Stimulated activated naive CD8-positive, alpha-beta T cell treated with anti-CD3 and anti-CD28 coated beads, Interleukin-15, amount 100 ng/mL, for 72 hours (primary cell): ENCODE measurements at places on chromosomes 7 and 10.

DNA sequence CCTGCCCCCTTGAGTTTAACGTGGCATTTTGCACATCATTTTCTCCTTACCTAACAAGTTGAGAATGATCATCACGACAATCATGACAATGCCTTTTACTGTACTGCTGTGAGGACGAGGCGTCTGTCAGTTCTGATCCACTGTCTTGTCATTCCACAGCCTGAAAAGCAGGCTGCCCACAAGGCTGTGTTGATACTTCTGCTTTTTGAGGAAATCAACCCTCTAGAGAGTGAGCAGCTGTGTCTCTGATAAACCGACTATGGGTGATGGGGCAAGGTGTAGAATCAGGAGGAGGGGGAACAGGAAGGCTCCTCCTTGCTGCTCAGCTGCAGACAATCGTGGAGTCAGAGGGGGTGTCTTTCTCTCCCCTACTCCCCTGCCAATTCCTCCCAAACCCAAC is 30.6 kb upstream of the C10orf120 start:
- no peak for DNase-seq

DNA sequence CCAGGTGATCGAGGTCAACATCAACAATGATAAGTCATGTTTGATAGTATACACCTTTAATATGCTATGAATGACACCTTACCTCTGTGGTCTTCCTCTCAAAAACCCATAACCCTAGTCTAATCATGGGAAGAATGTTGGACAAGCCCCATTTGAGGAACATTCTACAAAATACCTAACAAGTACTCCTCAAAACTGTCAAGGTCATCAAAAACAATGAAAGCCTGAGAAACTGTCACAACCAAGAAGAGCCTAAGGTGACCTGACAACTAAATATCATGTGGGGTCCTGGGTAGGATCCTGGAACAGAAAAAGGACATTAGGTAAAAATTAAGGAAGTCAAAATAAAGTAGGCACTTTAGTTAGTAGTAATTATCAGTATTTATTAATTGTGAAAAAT is 5.9 kb upstream of the NUDCD3 start:
- DNase-seq, result no peak

- no peak for DNase-seq
Observed at GRCh38 chr7:96987719-96988118, 17.6 kb upstream of the DLX6 start.

DNA sequence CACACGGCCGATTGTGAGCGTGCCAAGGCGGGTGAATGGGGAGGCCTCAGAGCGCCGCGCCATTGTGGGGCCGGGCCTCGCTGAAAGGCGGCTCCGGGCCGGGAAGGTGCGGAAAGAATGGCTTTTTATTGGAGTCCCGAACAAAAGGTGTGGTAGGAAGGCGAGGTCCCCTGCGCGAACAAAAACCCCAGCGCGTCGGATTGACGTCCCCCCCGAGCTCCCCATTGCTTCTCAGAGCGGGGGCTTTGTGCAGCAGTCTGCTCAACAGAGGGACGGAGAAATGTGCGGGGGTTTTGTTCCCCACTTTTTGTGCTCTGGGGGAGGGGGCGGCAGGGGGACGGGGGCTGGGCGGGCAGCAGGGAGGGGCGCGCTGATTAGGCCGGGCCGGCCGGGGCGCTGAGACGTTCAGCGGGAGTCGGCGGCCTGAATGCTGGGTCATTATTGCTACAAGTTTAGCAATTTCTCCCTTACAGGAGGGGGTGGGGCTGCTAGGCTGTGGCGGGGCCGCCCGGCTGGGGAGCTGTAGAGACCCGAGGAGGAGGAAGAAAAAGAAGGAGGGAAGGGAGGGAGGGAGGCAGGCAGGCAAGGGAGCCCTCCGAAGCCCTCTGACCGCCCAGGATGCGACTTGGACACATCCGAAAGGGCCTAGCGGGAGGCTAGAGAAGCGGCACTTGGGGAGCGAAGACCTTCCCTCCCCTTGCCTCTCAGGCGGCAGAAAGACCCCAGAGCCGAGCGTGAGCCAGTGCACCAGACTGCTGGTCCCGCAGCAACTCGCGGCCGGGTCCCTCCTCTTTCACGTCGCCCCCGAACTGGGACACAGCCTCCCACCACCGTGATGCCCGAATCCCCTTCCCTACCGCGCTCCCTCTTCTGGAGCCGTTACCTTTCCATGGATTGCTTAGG is 4.6 kb downstream of the NKX2-3 start:
- no peak for DNase-seq
